ENCODE measurements at places on chromosomes 2 and 18.

GRCh38 chr2:213079756-213080155, 71.7 kb downstream of the IKZF2 start:
- no peak for DNase-seq

GRCh38 chr18:48889981-48890762, 60.6 kb downstream of the SMAD7 start:
- DNase-seq = no peak

- no peak for DNase-seq
Measured at GRCh38 chr2:218570850-218571249, 2.2 kb downstream of the CNOT9 start.

- DNase-seq = no peak
Measured at GRCh38 chr2:132911726-132912724, 242.0 kb upstream of the LYPD1 start.

DNA sequence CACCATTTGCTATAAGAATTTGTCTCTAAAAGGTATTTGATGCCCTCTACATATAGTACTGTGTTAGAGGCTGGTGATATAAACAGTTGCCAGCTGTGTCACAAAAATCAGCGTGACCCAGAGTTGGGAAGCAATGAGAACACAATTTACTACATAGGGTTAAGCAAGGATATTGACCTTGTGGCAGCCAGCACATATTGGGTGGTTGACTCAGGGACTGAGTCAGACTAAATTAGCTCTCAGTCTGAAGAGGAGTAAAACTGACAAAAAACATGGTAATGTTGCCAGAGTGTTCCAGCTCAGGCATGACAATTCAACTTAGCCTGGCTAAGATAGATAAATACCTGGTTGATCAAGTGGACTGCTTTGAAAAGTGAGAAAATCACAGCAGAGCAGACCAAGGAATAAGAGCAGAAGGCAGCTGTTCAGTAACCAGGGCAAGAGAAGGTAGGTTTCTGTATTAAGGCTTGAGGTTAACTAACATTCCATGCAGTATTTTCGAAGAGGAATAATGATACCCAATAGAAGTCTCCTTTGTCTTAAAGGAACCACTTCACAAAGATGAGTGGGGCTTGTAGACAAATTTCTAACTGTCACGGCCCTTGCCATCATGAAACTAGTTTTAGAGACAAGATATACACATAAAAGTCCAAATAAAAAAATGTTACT, 108.2 kb upstream of the ERBB4 start:
- DNase-seq = peak; percentile 77

DNA sequence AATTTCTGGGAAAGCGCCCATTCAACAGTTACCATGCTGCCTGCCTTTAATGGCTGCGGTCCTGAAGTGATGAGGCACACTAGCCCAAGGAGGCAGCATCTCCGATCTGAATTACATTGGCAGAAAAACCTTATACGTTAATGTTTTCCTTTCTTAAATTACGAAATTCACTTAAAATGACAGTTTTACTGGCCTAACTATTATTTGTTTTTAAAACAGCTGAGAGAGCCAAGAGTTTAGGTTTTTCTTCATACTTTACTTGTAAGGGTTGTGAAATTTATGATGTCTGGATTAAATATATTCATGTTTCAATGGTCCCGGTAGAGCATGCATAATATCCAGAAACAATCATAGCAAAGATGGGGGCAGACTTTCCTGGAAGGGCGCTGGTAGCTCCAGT, 115.2 kb upstream of the REV1 start:
- peak; percentile 38 for DNase-seq

GRCh38 chr2:222782201-222782730, 78.6 kb upstream of the ACSL3 start:
- DNase-seq = no peak

DNA sequence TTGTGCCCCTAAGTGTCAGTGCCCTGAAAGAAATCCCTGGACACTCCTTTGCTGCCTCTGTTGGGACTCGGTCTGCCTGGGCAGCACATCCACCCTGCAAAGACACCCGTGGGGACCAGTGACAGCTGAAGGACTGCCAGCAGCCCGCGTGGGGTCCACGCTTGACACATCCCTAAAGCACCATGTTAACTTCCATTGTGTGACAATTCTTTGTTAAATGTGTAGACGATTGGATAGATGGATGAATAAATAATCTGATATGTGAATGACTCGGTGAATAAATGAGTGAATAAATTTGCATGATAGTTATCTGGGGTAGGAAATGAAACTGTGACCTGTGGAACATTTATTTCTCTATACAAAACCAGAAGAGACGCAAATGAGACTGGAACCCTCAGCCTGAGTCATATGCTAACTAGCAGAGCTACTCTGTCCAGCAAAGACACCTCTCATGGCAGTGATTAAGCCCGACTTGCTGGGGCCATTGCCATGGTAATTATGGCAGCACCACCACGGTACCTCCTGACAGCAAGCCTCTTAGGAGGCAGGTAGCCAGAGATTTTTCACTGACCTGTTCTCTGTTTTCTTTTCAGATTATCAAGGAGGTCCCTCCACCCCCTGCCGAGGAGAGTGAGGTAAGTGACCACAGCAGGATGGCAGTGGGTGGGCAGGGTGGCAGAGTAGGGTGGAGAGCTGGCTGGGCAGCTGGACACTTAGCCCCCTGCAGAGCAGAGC, 156.8 kb downstream of the ANTXR1 start:
- DNase-seq = no peak

All from GM04504 (cell line).